ENCODE measurements at places on chromosomes 4 and X.

DNA sequence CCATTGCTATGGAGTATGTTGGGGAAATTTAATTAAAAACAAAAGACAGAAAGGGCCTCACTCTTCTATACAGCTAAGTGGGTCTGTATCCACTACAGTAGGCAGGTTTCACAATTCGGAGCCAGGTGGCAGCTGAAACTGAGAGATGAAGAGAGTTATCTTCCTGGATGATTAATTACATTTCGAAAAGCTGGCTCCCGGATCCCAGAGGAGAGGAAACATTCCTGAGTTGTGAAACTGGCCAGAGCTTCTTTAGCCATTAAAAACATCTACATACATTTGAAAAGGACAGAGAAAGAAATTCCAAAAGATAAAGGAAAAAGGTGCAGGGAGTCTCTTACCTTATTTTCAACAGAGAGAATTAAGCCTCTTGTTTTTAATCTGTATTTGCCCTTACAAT lies 15.5 kb upstream of the PDZD4 start:
- H3K36me3 ChIP-seq = no peaks in the 10 kb centered on the region
- H3K27ac ChIP-seq = no peak overlapping the region
- no peaks in the 10 kb centered on the region for H3K4me1 ChIP-seq
- peaks cover 7% of the 10 kb centered on the region for H3K27me3 ChIP-seq

- no peak overlapping the region for H3K4me3 ChIP-seq
- no peaks in the 10 kb centered on the region for H3K4me1 ChIP-seq
- no peak for DNase-seq
- H3K27me3 ChIP-seq = no peaks in the 10 kb centered on the region
- H3K36me3 ChIP-seq = no peaks in the 10 kb centered on the region
Measured at GRCh38 chrX:71815121-71815905, 52.2 kb downstream of the CXorf49B start.

GRCh38 chr4:85512446-85513205 lies 37.7 kb downstream of the ARHGAP24 start:
- no peaks in the 10 kb centered on the region for H3K4me1 ChIP-seq
- H3K27me3 ChIP-seq = no peaks in the 10 kb centered on the region
- H3K27ac ChIP-seq = no peak overlapping the region
- H3K4me3 ChIP-seq = no peak overlapping the region

DNA sequence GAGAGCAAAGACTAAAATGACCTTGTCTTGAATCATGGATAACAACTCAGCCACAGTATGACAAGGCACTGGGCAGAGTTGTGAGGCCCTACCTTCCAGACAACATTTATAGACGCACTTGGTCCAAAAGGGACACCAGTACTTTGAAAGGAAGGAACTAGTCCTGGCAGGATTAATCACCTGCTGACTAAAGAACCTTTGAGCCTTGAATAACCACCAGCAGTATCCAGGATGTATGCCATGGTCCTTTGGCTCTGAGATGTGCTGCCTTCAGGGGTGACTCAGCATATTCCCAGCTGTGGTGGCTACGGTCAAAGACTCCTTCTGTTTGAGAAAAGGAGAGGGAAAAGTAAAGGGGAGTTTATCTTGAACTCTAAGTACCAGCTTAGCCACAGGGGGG lies 118.1 kb upstream of the PRR32 start:
- DNase-seq = no peak
- no peak overlapping the region for H3K27ac ChIP-seq
- H3K27me3 ChIP-seq = no peaks in the 10 kb centered on the region
- no peaks in the 10 kb centered on the region for H3K4me1 ChIP-seq
- no peaks in the 10 kb centered on the region for H3K36me3 ChIP-seq

- H3K4me1 ChIP-seq = peaks cover 16% of the 10 kb centered on the region
- H3K27me3 ChIP-seq = no peaks in the 10 kb centered on the region
- H3K27ac ChIP-seq = no peak overlapping the region
- DNase-seq = no peak
Measured at GRCh38 chr4:7924163-7924562, 15.5 kb downstream of the AFAP1 start.

DNA sequence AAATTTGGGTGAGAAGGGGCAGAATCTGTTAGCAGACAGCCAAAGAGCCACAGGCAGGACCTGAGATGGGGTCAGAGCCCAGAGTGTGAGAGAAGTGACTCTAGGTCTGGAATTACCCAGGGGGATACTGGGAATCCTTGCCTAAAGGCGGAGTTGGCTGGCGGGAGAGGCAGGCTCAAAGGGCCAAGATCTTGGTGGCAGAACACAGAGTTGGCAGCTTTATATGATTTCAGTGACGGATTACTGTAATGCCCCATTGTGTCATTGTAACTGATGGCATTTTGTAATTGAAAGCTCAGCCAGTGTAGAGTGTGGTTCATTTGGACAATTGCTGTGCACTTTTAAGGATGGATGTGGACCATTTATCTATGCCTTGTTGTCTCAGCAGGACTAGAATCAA lies 77.3 kb downstream of the SMIM20 start:
- no peaks in the 10 kb centered on the region for H3K36me3 ChIP-seq
- no peaks in the 10 kb centered on the region for H3K27me3 ChIP-seq
- DNase-seq = no peak
- peaks cover 5% of the 10 kb centered on the region for H3K4me1 ChIP-seq

GRCh38 chr4:94653984-94654609 lies 103.7 kb upstream of the BMPR1B start:
- no peaks in the 10 kb centered on the region for H3K36me3 ChIP-seq
- no peaks in the 10 kb centered on the region for H3K4me1 ChIP-seq
- DNase-seq = no peak
- H3K27ac ChIP-seq = no peak overlapping the region
- H3K4me3 ChIP-seq = no peak overlapping the region

Data from thyroid gland (tissue), 4 donors.